Sciatic nerve (tissue), 2 donors: ENCODE measurements at places on chromosomes 16 and 17. TPM values are rescaled to one million over a fixed set of nuclear protein-coding genes. Genes with fewer than 3 reads are reported as not detected.

DNA sequence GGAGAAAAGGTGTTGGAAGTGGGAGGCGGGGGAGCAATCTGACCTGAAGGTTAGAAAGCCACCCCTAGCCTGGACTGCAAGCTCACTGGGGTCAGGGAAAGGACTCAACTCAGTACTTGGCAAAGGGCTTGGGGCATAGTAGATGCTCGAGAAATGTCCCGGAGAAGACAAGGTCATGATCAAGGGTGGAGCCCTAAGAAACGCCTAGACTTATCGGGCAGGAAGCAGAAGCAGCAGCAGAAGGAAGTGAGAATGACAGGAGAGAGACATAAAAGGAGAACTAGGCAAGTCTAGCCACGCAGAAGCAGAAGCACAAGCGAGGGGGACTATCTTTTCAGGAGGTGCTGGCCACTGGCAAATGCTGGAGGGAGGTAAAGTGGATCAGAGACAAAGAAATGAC, 10.2 kb downstream of the COTL1 start:
- DNase-seq: no peak

The KRTAP3-1 gene
- total RNA-seq: not detected

The CD300E gene
- total RNA-seq: 3.8 TPM

DNA sequence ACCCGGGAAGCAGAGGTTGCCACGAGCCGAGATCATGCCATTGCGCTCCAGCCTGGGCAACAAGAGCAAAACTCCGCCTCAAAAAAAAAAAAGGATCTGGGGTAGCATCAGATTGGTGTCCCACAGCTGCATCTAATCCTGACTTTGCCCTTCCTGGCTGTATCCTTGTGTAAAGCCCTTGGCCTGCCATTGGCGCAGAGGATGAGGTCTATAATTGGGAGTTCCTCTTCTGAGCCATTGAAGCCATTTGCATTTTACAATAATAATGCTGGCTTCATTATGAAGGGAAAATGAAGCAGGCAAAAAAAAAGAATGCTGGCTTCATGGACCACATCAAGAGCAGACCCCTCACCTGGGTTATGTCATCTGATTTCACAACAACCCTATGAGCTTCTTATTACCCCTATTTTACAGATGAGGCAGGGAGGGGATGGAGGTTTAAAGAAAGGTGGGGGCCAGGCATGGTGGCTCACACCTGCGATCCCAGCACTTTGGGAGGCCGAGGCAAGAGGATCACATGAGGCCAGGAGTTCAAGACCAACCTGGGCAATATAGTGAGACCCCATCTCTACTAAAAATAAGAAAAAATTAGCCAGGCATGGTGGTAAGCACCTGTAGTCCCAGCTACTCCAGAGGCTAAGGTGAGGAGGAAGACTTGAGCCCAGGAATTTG, 1.2 kb upstream of the LITAFD start:
- no peak for DNase-seq

The CMTM1 gene
- total RNA-seq: 6.2 TPM

- peak; percentile 53 for DNase-seq
These were observed 37.2 kb upstream of the ENDOV start for GRCh38 chr17:80377798-80378197.

The NOB1 gene
- total RNA-seq: 32.6 TPM

- DNase-seq: no peak
These were observed 26.8 kb downstream of the WSCD1 start for GRCh38 chr17:6097005-6097279.

The FAAP100 gene
- 20.0 TPM for total RNA-seq

DNA sequence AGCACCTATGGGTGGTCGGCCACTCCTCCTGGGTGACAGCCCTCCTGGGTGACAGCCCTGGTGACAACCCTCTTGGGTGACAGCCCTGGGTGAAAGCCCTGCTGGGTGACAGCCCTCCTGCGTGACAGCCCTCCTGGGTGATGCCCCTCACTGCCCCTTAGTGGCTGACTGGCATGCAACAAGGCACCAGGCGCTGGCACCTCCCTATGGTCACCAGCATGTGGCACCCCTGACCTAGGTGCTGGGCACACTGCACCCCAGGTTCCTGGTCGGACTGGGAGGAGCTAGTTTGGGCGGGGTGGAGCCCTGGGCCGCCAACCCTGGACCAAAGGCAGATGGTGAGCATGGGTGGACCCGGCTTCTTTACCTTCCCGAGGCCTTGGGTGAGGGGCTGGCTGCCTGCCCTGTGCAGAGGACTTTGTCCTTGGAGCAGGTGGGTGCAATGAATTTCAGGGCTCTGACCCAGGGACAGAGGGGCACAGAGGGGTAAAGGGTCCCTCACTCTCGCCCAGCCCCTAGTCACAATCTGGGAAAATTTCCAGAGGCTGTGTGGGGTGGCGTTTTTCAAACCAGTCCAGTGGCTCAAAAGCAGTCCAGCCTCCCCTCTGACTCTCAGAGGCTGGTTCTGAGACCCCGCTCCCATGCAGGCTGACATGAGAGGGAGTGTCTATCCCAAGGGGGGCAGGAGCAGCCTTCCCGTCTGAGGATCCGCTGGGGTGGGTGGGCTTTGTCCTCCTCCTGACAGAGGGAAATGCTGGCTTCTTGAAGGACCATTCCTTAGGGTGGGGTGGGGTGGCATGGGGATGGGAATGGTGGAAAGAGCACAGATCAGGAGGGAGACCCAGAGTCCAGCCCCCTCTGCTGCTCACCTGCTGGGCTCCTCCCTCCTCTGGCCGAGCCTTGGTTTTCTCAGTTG, 25.9 kb upstream of the TNFRSF13B start:
- no peak for DNase-seq

- no peak for DNase-seq
These were observed 62.2 kb downstream of the IQCK start for GRCh38 chr16:19780321-19780720.

DNA sequence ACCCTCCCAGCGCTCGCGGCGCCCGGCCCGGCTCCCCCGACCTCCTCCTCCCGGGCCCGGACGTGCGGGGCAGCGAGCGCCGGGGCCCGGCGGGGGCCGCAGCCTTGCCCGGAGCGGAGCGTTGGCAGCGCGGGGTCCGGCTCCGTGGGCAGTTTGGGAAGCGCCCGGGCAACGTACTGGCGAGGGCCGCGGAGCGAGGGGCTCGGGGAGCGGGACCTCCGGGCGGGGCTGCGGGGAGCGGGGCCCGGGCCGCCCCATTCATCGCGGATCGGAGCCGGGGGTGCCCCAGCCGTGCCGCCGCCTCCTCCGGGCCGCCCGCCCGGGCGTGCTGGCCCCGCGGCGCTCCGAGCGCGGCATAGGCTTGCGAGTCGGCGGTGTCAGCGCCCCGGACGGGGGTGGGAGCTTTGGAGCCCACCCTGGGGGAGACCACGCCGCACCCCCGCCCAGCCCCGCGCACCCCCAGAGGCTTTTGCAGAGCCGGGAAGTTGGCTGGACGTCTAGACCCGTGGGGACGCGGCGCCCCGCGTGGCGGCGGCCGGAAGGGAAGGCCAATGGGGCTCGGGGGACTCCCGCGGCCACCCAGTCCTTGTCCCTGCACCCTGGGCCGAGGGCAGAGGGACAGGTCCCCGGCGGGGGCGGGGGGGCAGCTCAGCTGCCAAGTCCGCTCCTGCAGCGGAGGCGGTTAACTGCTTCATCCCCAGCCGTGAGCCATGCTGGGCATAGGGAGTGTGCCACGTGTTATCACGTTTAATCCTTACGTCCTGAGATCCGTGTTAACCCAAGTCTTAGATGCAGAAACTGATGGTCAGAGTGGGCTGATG, 852 bp downstream of the ZNF469 start:
- DNase-seq: peak; percentile 67

DNA sequence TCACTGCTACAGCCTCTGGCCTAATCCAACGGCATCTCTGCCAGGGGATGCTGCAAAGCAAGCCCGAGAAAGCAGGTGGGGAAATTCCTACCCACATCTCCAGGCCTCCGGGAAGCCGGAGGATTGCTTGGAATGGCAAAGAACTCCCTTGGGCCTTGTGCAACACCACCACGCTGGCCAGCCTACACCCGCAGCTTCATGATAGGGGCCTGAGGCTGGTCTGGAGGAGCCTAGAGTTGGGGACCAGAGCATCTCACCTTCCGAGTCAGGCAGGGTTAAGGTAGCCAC, 20.3 kb downstream of the GGA3 start:
- no peak for DNase-seq

DNA sequence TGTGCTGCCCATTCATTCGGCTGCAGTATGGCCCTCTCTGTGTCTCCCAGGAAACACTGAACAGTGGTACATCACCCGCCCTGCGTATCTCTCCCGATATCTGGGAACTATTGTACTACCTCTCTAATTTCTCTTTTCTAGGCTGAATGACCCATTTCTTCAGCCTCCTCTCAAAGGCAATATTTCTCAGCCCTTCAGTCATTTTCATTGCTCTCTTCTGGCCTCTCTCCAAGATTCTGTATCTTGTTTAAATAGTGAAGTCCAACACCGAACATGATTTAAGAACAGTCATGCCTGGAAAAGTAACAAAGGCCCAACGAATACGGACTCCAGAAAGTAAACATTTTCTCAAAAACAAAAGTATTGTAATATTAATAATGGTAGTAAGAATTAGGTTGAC, 220.1 kb downstream of the ZFHX3 start:
- DNase-seq: no peak

The IRX6 gene
- 0.36 TPM for total RNA-seq

The MT1M gene
- total RNA-seq: 6.7 TPM
